ENCODE measurements at places on chromosomes 7 and 10.
A peak's percentile ranks its signal among the peaks of the same experiment; 100 is the strongest.

DNA sequence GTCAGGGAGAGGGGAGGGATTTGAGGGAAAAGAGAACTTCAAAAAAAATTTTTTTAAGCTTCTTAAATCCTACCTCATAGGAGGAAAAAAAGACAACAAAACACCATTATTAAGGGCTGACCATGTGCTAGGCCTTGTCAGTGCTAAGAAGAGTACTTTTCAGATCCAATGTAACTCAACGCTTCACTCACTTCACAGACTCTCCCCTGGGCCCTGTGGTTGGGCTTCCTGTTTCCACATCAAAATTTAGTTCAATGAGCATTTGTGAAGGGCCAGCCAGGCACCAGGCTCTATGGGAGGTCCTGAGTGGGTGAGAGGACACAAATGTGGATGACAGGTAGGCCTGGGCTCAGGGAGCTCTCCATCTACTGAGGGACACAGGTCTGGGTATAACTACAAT lies 249.8 kb downstream of the PTEN start:
- DNase-seq, result no peak

- DNase-seq, result no peak
Observed at GRCh38 chr7:134622303-134622995, 24.2 kb upstream of the BPGM start.

DNA sequence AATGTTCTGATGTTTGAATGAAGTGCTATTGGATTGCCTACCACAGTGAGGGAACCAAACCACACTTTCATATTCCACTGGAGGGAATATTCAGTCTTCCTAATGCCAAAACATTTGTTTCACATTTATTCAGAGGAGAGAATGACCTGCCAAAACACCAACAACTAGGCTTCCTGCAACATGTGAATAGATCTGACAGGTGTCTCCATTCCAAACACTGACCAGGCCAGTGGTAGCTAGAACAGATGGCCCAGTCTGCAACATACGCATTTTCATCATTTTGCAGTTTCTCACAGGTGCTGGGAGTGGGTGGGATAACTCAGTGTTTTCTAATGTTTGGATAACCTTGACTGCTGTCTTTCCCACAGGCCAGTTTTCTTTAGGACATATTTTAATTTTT lies 110.0 kb downstream of the RELN start:
- no peak for DNase-seq

- no peak for DNase-seq
Observed at GRCh38 chr7:35430547-35431153, 176.8 kb upstream of the TBX20 start.

- DNase-seq, result peak; percentile 3
Observed at GRCh38 chr7:87933605-87933952, 472 bp upstream of the ADAM22 start.

DNA sequence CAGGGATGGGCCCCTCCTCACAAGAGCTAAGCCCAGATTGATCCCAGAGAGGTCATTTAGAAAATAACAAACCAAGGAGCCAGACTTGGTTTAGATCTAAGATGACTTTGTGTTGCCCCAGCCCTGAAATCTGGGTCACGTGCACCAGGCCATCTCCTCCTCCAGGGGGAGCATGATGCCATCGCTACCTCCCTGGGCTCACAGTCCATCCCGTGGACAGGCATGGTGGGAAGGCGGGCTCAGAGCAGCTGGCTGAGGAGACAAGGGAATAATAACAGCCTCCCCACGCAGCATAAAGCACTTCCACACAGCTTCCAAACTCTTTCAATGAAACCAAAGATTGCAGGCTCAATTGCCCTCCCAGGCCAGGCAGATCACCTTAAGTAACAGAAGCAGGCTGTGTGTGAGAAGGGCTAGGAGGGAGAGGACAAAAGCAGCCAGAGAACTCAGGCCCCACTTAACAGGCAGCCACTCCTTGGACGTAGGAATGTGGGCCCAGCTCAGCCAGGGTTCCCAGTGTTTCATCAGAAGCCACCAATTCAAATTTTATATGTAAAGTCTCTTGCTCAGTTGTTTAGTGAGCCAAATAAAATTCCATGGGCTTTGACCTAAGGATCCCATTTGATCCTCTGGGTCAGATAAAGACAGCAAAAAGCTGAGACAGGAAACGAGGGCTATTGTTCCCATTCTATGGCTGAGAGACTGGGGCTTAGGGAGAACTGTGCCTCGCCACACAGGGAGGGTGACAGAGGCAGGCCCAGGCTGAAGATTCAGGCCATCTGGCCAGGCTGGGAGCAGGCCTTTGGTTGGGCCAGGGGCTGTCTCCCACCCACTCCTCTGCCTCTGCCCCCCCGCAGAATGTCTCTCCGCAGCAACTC lies 100.2 kb downstream of the COL13A1 start:
- DNase-seq, result no peak

GRCh38 chr10:30992681-30993080 lies 39.0 kb downstream of the ZNF438 start:
- DNase-seq, result no peak

DNA sequence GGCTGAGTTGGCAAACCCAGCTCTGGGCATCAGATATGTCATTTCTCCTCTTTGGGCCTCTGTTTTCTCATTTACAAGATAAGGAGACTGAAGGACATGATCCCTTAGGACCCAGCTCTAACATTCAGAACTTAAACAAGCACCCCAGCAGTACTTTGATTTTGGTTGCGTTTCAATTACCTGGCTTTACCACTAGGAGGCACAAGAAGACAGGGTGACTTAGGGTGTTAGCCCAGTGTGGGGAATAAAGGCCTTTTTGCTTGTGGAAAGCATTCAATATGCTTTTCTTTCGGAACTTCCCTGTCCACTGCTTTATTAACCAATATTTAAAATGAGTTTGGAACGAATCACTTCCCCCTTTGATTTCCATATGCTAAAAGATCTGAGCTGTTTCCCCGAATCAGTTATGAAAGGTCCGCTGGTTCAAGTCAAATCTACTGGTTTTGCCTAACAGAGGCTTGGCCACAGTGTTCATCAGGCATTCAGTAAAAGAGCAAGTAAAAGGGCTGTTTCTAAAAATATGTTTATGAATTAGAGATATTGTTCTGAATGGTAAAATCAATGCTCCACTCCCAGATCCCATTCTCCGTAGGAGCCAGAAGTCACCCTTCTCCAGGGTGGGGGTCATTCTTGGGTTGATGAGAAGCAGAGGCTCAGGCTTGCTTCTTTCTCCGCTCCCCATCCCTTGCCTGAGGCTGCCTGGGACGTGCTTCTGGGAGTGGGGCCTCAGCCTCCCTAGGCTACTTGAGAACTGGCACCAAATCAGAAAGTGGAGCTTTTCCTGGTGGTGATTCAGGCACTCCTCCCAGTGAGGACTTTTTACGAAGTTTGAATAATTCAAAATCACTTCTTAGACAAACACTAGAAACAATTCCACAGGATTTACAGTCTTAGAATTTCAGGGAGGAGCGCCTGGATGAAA lies 105.5 kb downstream of the MYOF start:
- DNase-seq, result no peak

DNA sequence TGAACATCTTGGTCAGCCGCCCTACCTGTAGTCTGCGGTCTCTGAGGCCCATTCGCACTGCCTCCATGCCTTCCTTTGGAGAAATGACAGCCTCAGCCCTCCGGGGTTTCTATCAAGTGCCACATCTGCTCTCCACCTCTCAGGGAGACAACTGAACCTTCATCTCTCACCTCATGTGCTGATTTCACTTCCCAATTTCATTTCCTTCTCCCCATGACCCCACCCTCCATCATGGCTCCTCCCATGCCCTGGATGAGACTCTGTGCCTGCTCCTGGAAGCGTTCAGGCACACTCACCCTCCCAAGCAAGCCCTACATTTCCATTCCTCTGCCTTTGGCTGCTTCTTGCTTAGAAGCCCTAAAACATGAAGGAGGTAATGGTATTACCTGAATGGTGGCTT lies 7.8 kb upstream of the SCD start:
- DNase-seq, result no peak

DNA sequence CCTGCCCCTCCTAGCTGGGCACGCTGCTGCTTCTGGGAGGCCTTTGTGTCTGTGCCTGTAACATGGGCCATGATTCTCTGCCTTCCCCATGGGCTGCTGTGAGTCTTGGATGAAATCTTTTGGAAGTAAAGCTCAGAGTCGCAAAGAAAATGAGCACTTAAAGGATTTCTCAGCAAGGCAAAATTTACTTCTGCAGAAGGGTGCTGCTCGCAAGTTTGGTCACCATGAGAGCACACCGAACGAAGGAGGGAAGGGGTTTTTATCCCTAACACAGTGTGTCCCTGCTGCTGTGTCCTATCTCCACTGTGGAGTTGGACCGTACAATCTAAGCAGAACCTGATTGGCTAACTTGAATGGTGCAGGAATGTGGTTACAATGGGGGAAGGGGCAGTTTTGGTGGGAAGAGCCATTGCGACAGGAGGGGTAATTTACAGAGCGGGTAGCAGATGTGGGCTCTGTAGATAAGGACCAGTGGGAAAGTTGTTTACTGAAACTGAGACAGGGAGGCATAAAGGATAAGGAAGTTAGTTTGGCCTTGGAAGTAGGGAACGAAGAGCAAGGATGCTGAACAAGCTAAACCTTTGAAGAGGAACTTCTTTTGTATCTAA lies 57.5 kb downstream of the FANK1 start:
- DNase-seq, result no peak

DNA sequence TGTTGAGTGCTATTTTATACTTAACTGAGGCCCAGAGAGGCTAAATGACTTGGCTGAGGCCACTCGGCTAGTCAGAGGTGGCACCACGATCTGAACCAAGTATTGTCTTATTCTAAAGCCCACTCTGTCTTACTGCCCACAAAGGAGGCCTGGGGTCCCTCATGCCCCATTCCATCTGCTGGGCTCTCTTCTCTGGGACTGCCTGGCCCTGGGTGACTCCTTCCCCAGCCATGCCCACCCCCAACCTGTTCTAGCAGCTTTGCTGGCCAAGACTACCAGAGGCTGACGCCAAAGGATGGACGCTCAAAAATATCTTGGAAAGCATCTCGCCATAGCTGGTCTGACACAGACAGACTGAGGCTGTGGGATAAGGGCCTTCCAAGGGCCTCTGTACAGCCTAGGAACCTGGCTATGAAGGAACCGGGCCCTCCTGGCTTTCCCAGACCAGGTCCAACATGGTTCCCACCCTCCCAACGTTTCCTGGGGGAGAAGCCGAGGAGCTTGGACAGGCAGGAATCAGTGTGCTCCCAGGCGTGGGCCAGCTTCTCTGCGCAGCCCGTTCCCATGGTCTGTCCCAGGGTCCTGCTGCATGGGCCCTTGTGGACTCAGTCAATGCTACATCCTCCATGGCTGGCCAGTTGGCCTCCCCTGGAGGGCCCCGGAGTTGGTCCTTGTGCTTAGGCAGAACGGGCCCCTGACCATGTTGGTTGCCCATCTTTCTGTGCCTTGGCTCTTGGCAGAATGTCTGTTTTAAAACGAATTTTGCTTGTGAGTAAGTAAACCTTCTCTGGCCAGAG lies 11.7 kb downstream of the HSPA12A start:
- no peak for DNase-seq

DNA sequence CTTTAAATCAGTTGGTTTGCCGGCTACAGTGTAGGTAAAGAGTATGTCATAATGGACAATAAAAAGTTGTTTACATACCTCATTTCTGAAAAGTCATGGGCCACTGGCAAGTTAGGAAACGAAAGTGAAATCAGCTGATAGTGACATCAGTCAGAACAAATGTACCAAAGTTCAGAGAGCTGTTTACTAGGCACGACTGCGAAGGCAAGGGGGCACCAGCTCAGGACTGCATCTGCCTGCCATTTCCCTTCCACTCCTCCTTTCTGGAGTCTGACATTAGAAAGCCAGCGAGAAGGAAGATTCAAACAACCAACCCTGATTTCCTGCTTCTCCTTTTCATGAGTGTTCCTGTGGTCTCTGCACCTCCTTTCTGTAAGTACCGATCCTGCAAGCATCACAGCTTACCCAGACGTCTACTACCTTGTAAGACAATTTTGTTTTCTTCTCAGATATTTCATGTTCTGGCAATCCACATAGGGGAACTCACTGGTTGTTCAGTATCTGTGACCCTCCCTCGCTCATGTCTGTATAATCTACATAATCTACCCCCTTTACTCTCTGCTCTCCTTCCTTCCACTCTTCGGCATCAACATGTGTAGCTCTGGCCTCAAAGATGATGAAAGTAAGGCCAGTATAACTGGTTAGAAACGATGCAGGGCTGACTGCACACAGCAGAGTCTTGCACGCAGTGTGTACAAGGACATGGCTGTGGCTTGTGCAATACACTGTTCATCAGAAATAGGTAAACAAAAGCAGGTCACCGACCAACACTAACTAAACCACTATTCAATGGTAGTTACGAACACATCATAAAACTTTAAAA lies at the start of gene TMEM140:
Gene TMEM140 (plus strand): TSS at position 174 of the 823 bp plus-strand sequence. CDS start 16,370 bp downstream, outside the sequence.
- DNase-seq, result no peak

GRCh38 chr7:12066004-12066403 lies 145.1 kb upstream of the TMEM106B start:
- DNase-seq, result no peak

DNA sequence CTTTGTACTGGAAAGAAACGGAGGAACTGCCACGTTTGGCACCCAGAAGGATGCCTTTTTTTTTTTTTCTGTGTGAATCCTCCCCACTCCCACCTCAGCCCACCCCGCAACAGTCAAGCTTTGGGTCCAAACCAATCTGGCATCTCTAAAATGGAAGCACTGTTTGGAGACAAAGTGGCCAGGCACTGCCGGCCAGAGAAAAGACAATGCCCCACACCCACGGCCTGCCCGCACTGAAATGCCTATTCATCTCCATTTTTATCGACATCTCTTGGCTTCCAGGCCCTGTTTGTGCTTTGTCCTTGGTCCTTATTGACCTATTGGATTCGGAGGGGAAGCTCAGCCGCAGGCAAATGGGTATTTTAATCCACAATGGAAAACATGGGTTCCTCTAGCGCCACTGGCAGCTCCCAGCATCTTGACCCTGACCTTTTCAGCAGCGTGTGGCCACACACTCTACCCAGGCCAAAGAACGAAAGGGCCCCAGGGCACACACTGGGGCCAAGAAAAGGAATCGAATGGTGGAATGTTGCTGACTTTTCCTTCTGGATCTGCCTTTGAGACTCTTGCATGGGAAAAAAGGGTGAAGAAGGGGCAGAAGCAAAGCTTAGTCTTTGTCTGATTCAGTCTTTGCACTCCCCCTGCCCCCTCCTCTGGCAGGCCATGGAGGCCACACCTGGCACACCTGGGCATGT lies 162.6 kb upstream of the CDCA7L start:
- no peak for DNase-seq

DNA sequence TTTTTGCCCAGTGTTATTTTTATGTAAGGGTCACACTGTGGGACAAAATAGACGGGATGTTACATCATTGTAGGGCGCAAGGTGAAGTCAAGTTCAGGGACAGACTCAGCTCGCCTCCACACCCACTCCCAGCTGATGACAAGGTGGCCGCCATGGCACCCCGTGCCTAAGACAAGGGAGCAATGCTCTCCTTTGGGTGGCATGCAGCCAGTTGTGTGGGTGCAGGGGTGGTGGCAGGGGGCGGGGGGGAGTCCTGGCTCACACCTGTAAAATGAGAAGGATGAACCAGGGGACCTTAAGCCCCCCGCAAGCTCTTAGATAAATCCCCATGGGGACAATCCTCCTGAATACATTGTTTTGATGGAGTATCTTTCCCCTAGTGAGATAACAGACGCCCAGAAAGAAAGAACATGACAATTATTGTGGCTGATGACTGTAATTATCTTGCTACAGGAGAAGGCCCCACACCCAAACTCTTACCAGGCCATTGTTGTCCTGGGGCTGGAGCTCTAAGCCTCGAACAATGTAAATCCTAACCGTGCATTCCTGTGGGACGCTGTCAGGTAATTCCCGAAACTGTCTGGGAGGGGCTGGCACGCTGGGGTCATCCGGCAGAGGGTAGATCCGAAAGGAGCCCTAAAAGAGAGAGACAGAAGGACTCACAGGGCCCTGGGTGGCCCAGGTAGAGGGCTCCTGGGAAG lies 148.7 kb downstream of the MYOF start:
- DNase-seq, result no peak

GRCh38 chr10:122407375-122408125 lies 33.0 kb downstream of the PLEKHA1 start:
- no peak for DNase-seq

GRCh38 chr7:142425281-142425680 lies 167.4 kb upstream of the PRSS58 start:
- DNase-seq, result no peak
